ENCODE measurements at places on chromosomes 2 and 18.

DNA sequence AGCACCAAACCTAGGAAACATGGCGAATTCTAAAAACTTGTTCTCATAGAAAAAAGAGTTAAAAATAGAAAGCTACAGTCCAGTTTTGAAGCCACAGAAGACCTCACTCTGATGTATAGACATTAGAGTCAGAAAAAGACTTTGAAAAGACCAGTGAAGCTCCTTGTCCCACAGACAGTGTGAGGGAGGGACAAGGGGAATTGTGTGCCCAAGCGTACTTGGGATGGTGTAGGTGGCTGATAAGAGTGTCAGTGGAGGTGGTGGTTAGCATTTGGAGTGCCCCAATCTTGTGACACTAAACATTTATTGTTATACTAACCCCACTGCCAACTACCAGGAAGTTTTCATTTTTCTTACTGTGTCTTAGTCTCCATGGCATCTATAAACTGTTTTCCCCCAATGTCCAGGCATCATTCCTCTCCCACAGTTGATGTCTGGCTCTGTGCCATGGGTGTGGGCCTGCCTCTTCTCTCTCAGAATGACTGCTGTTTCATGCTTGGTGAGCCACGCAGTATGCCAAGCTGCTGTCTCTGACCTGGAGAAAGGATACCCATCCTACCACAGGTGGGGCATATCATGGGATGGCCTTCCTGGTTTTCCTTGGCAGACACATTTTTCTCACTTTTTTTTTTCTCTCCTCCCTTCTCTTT is 161.4 kb downstream of the RPIA start:
- DNase-seq, result no peak

- no peak for DNase-seq
Observed at GRCh38 chr18:73340135-73340977, 472.6 kb upstream of the NETO1 start.

- no peak for DNase-seq
Observed at GRCh38 chr2:144533221-144533620, 13.3 kb upstream of the ZEB2 start.

GRCh38 chr2:236682651-236683422 is 113.2 kb downstream of the ACKR3 start:
- DNase-seq, result no peak

DNA sequence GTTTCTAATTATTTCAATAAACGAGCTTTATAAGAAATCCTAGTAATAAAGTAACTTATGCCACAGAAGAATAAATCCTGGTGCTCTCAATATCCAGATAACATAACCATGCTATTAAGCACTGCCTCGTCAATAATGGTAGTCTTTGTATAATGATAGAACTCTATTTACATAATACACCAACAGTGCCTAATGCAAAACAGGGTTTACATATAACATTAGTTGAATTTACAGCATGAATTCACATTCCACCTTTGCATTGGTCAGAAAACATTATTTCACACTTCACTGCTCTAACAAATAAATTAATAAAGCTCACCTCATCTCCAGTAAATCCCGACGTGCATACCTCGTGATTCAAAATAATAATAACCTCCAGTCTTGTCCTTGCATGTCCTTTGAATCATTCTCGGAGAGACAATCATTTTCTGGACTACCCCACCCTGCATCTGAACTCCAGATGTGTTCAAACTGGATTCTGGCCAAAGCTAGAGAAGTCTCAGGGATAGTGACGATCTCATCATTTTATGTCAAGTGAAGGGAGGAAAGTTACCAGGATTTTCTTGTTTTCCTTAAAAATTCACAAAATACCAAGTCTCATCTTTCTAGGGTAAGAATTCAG is 189.2 kb downstream of the NCKAP5 start:
- DNase-seq, result no peak

GRCh38 chr2:159317392-159318088 is 31.0 kb upstream of the WDSUB1 start:
- no peak for DNase-seq

- DNase-seq, result no peak
Observed at GRCh38 chr2:175049661-175050060, 44.5 kb upstream of the CHN1 start.

GRCh38 chr2:15731889-15732271 is 140.2 kb downstream of the DDX1 start:
- no peak for DNase-seq

DNA sequence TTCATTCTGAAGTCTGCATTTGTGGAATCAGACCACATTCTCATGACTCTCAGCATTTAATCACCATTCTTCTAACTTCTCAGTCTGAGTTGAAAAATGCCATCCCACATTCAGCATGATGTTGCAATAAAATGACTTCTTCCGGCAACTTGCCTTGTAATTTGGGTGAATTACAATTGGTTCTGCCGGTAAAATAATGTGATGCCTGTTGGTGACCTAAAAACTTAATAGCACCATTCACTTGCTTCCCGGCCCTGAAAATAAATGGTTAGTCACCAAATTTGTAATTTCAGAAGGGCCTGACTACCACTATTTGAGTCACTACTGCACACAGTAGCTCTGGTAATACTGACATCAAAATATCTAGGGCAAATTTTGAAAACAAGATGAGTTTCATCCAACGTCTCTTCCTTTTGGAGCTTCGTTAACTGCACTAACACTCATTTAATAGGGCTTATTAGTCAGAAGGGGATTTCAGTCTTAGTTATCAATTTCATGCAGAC is 637.1 kb upstream of the CHAC2 start:
- no peak for DNase-seq

GRCh38 chr2:160730296-160730995 is 236.8 kb upstream of the RBMS1 start:
- DNase-seq, result no peak

- no peak for DNase-seq
Observed at GRCh38 chr2:143843686-143844085, 676.2 kb downstream of the ZEB2 start.

DNA sequence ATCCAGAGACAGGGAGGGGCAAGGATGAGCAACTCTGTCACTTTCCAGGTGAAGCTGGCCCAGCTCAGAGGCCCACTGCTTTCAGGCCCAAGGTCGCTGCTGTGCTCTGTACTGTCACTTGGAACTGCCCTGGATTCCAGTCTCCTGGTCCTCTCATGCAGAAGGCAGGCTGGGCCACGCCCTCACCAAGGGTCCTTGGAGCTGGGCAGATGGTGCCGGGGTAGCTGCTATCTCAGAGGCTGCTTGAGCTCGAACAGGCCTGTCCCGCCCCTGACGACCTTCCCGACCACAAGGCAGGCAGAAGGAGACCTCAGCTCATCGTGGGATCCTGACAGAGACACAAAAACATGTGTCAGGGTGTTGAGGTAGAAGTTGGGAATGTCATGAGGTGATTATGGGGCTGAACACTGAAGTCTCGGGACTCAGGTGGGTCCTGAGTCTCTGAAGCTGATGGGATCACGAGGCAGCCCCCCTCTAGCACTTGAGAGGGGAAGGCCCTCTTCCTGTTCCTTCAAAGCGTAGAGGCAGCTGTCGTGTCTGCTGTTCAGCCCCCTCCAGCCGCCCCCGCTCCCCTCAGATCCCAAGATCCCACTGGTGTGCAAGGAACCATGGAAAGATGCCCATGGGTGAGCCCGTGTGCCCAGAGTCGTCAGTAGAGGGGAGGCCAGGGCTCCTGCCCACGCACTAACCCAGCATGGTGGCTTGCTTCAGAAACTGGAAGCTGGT is 78.3 kb downstream of the POLR1A start:
- no peak for DNase-seq

GRCh38 chr2:43327119-43327518 is 100.7 kb upstream of the ZFP36L2 start:
- no peak for DNase-seq

- DNase-seq, result no peak
Observed at GRCh38 chr2:73324126-73324725, 30.9 kb upstream of the EGR4 start.

DNA sequence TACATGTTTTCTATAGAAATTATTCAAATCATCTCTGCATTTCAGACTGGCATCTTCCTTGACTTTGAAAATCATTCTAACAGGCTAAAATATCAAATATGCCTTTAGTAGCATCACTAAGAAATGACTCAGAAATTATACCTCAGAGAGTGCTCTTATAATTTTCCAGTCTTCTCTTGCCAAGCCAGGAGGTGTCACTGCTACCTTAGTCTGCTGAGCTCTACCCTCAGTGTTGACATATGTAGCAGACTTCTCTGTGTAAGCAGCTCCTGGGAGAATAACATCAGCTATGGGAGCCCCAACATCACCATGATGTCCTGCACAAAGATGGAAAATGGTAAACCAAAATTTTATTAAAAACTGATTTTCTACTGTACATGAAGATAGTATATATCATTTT is 31.6 kb downstream of the NDUFS1 start:
- DNase-seq, result no peak

- no peak for DNase-seq
Observed at GRCh38 chr2:19360266-19360965, 2.0 kb upstream of the OSR1 start.

- no peak for DNase-seq
Observed at GRCh38 chr2:128308284-128308731, 10.4 kb downstream of the HS6ST1 start.

DNA sequence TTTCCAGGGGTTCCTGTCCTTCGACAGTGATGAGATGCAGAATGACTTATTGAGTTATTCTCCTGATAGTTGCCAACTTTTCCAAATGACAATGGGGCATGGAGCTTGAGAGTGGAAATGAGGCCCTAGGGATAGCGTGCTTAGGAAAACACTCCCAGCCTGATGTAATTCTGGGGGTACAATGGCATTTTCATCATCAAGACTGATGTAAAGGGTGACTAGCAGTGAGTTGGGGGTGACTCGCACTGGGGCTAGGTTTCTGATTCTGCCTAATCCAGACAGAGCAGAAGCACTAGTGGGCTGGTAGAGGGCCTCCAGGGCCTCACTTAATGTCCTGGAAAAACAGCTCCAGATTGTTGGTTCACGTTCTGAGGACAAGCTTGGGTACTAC is 34.0 kb upstream of the IL37 start:
- no peak for DNase-seq

DNA sequence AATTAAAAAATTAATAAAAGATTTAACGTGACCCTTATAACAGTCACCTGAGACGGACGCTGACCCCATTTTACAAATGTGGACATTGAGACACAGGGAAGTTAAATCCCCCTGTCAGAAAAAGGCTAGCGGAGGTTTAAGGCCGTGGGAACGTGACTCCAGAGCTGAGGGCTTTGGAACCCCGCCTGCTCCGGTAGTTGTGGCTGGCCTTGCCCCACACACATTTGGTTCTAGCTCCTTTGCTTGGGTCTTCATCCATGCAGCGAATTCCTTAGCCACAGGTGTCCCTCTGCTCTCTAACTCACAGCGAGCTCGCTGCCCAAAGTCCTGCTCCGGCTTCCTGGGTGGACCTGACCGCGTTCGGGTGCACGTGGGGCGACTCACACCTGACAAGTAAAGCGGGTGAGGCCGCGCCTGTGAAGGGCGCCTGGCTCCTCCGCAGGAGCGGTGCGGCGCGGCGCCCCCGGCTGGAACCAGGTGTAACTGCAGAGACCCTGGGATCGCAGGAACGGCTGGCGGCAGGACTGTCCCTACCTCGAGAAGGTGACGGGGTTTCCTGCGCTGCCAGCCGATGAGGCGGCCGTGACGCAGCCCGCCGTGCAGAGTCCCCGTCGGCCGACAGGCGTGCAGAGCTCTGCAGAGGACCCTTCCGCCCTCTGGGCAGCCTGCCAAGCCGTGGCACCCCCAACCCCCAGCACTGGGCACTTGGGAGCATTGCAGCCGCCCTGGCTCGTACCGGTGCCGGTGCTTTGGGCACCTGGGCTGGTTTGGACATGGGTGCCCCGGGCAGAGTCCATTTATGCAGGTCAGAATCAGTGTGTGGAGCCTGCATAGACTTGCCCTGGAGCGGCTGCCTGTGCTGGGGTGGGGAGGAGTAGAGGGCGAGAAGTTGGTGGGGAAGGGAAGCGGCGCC is 2.4 kb upstream of the PROC start:
- DNase-seq, result peak; percentile 32

GRCh38 chr2:204743393-204743960 is 198.2 kb downstream of the PARD3B start:
- no peak for DNase-seq

- DNase-seq, result no peak
Observed at GRCh38 chr2:6808426-6808825, 57.3 kb downstream of the CMPK2 start.

Measured in activated naive CD4-positive, alpha-beta T cell (primary cell).